ENCODE measurements at places on chromosomes 13 and 19. TPM values are rescaled to one million over a fixed set of nuclear protein-coding genes. Genes with fewer than 3 reads are reported as not detected.

- DNase-seq = no peak
- no peaks in the 10 kb centered on the region for H3K27me3 ChIP-seq
- no peak overlapping the region for H3K27ac ChIP-seq
- H3K4me3 ChIP-seq = no peak overlapping the region
- H3K4me1 ChIP-seq = no peaks in the 10 kb centered on the region
- no peaks in the 10 kb centered on the region for H3K36me3 ChIP-seq
These were observed 7.8 kb downstream of the NFIX start for GRCh38 chr19:13003081-13003480.

GRCh38 chr13:109425821-109426689, 360.3 kb downstream of the IRS2 start:
- H3K4me1 ChIP-seq = no peaks in the 10 kb centered on the region
- H3K36me3 ChIP-seq = no peaks in the 10 kb centered on the region
- no peak overlapping the region for H3K4me3 ChIP-seq
- no peaks in the 10 kb centered on the region for H3K27me3 ChIP-seq

- no peak overlapping the region for H3K27ac ChIP-seq
- H3K4me3 ChIP-seq = no peak overlapping the region
- no peaks in the 10 kb centered on the region for H3K4me1 ChIP-seq
- no peaks in the 10 kb centered on the region for H3K36me3 ChIP-seq
These were observed 79.6 kb downstream of the GGACT start for GRCh38 chr13:100508996-100509395.

DNA sequence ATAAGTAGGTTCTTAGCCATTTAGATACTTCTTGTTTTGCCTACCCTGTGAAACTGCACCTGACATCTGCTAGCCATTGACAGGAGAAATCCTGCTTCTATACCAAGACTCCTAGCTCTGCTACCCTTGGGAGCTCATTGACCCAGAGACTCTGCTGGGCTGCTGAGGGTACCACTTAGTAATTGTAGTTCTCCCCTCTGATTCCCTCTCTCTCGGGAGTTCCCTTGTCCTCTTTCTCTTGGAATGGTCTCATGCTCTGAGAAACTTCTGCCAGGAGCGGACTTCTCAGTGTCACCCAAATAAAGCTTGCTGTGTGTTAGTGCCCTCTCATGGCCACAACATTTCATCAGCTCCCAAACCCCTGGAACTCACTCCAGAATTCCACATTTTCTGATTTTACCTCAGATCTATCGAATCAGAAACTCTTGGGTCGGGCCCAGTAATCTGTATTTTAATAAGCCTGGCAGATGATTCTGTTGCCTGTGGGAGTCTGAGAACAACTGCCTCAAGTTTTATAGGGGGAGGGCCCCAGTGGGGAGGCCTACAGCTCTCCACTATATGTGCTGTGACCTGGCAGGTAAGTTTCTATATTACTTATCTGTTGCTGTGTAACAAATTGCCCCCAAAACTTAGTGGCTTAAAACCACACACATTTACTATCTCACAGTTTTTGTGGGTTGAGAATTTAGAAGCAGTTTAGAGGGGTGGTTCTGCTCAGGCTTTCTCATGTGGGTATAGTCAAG, 221.1 kb downstream of the TDRD3 start:
- H3K4me1 ChIP-seq = no peaks in the 10 kb centered on the region
- no peak overlapping the region for H3K4me3 ChIP-seq
- H3K27ac ChIP-seq = no peak overlapping the region
- H3K36me3 ChIP-seq = no peaks in the 10 kb centered on the region
- peaks cover 10% of the 10 kb centered on the region for H3K27me3 ChIP-seq

Gene PTPRH
- total RNA-seq = 21.4 TPM

DNA sequence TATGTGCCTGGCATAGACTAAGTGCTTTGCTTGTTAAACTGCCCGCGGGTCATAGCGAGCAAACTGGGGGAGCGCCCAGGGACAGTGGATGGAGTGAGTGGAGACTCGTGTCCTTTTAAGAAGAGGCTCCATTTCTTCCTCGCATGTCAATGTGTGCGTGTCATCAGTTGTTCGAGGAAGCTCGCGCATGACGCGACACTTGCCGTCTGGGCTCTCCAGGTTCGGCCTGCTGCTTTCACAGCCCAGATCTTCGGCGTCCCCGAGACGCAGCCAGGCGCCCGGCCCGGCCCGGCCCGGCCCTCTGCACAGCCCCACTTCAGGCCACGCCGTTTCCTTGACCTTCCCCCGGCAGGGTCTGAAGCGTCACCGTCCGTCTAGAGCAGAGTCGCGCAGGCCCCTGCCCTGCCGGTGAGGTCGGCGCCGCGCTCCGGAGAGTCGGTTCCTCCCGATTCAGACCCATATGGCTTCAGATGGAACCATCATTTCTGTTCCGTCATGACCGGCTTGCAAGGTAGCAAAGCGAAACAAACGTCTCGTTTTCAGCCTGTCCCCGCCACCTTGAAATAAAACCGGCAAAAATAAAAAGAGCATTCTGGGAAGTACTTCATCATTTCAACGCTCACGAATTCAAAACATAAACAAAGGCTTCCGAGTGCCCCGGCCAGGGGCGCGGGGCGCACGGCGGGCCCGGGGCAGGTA, 599 bp upstream of the ARHGEF7 start:
- H3K36me3 ChIP-seq = no peaks in the 10 kb centered on the region
- no peak overlapping the region for H3K4me3 ChIP-seq
- no peak overlapping the region for H3K27ac ChIP-seq
- no peaks in the 10 kb centered on the region for H3K4me1 ChIP-seq
- DNase-seq = no peak
- peaks cover 83% of the 10 kb centered on the region for H3K27me3 ChIP-seq

Gene LRRC63
- total RNA-seq = 0.28 TPM

DNA sequence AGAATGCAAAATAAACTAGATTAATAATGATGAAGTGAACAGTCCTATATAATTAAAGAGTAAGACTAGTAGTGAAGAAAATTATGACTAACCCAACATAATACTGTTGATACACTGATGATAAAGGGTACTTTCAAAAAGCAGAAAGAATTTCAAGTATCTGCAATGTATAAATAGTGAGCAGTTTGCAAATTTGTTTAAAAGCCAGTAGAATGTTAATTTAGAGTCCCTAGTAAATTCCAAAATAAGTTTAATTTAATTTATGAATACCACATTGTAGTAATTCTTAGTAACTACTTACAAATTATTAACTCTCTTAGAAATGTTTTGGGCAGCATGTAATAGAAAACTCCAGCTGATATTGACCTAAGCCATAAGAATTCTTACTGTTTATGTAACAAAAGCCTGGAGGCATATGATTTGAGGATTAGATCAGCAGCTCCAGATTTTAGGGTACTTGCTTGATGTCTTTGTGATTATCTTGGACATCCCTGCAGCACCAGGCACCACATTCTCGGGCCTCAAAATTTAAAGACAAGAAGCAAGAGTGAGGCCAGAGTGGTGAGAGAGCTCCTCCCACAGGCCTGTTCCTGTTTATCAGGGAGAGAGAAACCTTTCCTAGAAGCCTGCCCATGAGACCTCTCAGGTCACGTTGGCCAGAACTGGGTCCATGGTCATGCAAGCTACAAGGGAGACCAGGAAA, 67.6 kb upstream of the TDRD3 start:
- no peaks in the 10 kb centered on the region for H3K27me3 ChIP-seq
- peak; percentile 13 for DNase-seq
- H3K4me1 ChIP-seq = no peaks in the 10 kb centered on the region
- no peaks in the 10 kb centered on the region for H3K36me3 ChIP-seq

Gene PRSS57
- total RNA-seq = not detected

DNA sequence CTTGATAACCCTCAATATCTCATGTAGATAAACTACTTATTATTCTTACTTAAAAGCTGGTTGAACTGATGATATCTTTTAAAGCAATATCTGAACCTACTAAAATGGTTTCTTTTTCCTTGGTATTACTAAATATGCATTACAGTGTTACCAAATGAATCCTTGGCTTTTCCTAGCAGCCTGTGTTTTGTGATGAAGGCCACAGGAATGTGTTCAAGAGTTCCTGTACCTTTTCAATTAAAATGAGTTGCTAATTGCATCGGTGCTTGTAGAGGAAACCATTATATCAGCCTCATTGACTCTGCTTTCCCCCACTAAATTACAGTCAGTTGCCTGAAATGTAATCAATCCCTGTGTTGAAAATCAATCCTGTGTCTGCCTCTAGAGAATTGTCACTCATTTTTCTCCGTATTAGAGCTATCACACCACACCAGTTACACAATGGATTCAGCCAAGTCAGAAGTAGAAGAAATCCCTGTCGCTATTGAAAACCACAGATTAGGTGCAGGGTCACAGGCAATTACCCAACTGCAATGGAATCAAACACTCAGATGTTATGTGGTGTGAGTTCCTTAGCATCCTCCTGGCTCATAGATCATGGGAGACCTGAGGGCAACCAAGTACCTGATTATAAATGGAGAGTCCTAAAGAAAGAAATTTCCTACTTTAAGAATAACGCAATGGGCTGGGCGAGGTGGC, 13.3 kb downstream of the FAM216B start:
- H3K27me3 ChIP-seq = no peaks in the 10 kb centered on the region
- H3K27ac ChIP-seq = no peak overlapping the region
- no peaks in the 10 kb centered on the region for H3K4me1 ChIP-seq
- no peak for DNase-seq

Gene RINL
- 14.6 TPM for total RNA-seq

Gene COMP
- total RNA-seq = not detected

GRCh38 chr13:67258482-67258881, 28.3 kb upstream of the PCDH9 start:
- H3K4me1 ChIP-seq = no peaks in the 10 kb centered on the region
- no peaks in the 10 kb centered on the region for H3K36me3 ChIP-seq
- DNase-seq = no peak
- no peak overlapping the region for H3K4me3 ChIP-seq

Gene HCN2
- 1.5 TPM for total RNA-seq

Gene HIPK4
- total RNA-seq = 0.37 TPM

- no peak overlapping the region for H3K27ac ChIP-seq
- H3K4me3 ChIP-seq = no peak overlapping the region
- DNase-seq = no peak
- peaks cover 23% of the 10 kb centered on the region for H3K36me3 ChIP-seq
- H3K4me1 ChIP-seq = no peaks in the 10 kb centered on the region
These were observed 6.7 kb downstream of the ZNF708 start for GRCh38 chr19:21322528-21322927.

DNA sequence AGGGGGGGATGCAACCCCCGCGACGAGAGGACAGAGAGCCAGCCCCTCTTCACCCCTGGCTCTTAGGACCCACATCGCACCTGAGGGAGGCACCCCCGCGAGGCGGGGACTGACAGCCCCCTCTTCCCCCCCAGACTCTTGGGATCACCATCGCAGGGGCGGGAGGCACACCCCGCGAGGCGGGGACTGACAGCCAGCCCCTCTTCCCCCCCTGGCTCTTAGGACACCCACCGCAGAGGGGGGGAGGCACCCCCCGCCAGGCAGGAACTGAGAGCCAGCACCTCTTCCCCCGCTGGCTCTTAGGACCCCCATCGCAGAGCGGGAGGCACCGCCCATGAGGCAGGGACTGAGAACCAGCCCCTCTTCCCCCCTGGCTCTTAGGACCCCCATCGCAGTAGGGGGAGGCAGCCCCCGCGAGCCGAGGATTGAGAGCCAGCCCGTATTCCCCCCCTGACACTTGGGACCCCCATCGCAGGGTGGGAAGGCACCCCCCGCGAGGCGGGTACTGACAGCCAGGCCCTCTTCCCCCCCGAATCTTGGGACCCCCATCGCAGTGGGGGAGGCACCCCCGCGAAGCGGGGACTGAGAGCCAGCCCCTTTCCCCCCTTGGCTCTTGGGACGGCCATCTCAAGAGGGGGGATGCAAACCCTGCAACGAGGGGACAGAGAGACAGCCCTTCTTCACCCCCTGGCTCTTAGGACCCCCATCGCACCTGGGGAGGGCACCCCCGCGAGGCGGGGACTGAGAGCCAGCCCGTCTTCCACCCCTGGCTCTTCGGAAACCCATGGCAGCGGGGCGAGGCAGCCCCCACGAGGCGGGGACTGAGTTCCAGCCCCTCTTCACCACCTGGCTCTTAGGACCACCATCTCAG, 2425.1 kb upstream of the PCDH20 start:
- H3K4me1 ChIP-seq = no peaks in the 10 kb centered on the region
- no peaks in the 10 kb centered on the region for H3K27me3 ChIP-seq
- H3K4me3 ChIP-seq = no peak overlapping the region
- no peak for DNase-seq
- H3K27ac ChIP-seq = no peak overlapping the region
- no peaks in the 10 kb centered on the region for H3K36me3 ChIP-seq

GRCh38 chr19:31263328-31263727, 85.9 kb downstream of the TSHZ3 start:
- H3K4me3 ChIP-seq = no peak overlapping the region
- H3K27me3 ChIP-seq = peaks cover 33% of the 10 kb centered on the region
- H3K36me3 ChIP-seq = no peaks in the 10 kb centered on the region
- no peaks in the 10 kb centered on the region for H3K4me1 ChIP-seq
- DNase-seq = no peak
- no peak overlapping the region for H3K27ac ChIP-seq

GRCh38 chr13:66128201-66128600, 1101.9 kb downstream of the PCDH9 start:
- no peak overlapping the region for H3K4me3 ChIP-seq
- no peak for DNase-seq
- no peaks in the 10 kb centered on the region for H3K27me3 ChIP-seq

DNA sequence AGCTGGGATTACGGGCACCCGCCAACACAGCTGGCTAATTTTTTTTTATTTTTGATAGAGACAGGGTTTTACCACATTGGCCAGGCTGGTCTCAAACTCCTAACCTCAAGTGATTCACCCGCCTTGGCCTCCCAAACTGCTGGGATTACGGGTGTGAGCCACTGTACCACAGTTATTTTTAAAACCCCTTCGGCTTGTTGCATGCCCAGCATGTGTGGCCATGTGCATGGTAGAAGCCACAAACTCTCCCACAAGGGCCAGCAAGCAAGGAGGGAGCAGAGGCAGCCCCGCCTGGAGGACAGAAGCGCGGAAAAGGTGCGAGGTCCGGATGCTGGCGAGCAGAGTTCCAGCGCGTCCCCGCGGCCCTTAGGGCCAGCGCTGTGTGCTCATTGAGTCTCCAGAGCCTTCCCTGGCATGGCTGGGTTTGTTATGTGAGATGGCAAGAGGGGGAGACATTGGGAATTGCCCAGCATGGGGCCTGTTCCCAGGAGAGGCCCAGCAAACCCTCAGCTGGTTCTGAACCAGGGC, 12.9 kb downstream of the THOP1 start:
- H3K4me1 ChIP-seq = no peaks in the 10 kb centered on the region
- no peak for DNase-seq
- no peaks in the 10 kb centered on the region for H3K36me3 ChIP-seq

Gene SIGLEC10
- total RNA-seq = not detected

DNA sequence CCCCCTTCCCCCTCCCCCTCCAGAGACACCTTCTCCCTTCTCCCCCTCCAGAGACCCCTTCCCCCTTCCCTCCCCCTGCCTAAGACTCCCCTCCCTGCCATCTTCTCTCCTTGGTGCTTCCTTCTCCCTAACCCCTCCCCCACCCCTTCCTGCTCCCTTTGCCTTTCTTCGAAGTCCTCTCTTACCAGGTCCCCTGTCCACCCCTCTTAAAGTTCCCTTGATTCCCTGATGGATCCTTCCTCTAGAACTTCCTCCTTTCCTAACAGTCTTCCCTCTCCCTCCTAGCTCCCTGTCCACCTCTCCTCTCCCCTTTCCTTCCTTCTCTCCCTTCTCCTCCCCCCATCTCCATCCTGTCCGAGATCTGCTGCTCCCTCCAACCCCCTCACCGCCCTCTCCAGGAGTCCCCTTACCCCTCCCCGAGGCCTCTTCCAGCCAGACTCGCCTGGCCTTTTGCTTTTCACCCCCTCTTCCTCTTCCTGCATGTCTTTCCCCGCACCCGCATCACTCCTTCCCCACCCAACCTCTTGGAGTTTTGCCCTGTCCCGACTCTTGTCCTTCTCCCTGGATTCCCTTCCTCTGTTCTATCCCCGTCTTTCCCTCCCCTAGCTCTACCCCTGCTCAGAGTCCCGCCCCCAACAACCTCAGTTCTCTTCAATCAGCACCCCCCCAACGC, 3.1 kb downstream of the TNFSF9 start:
- H3K4me1 ChIP-seq = peaks cover 16% of the 10 kb centered on the region
- no peaks in the 10 kb centered on the region for H3K27me3 ChIP-seq
- H3K36me3 ChIP-seq = no peaks in the 10 kb centered on the region
- DNase-seq = no peak

Data from PC-9 (cell line).